NCI-H1417 treated with DMSO at 0.1 percent for 48 hours (cell line): ENCODE measurements at places on chromosomes 6 and 20.

DNA sequence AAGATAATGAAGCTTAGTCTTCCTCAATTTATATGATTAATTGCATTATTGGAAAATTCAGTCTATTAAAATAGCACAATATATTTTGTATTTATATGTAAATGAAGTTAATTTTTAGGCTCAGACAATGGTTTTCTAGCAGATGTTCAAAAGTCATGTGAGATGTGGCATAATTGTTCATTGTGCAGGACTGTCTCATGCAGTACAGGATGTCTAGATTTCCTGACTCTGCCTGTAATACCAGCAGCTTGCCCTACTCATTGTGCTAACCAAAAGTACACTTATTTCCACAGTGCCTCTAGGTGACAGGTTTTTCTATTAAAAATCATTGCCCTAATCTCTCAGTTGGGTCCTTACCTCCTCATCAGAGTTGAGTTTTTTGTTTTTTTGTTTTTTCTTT, 12.4 kb downstream of the RALGAPB start:
- DNase-seq = no peak

- DNase-seq = no peak
Observed at GRCh38 chr6:127918506-127919427, 17.9 kb upstream of the THEMIS start.

DNA sequence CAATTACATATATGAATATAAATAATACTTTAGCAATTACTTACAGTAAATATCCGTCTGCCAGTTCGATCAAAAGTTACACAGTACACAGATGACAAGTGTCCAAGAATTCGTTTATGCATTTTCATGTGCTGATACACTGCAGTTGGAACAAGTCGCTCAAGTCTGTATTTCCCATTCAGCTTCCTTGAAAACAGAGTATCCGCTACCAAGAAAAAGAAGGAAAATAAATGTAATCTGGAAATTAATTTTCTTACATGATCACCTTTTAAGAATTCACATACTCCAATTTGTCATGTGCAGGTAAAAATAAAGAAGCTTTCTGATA, 35.3 kb downstream of the PHIP start:
- no peak for DNase-seq

- DNase-seq = no peak
Observed at GRCh38 chr20:3924304-3925112, 35.3 kb downstream of the PANK2 start.

DNA sequence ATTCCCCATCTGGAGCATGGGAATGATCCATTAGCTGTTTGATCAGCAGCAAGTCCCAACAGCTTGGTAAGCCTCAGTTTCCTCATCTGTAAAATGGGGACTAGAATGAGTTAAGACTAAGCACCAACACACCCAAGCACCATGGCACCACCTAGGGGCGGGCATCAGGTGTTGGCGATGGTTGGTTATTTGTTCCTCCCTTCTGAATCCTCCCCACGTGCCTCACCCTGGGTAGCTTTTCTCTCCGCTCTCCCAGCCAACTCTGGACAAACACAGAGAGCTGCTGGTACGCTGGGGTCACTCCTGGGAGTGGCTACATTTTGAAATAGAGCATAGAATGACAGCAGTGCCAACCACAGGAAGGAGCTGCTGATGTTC, 13.3 kb upstream of the ITPR3 start:
- no peak for DNase-seq

- no peak for DNase-seq
Observed at GRCh38 chr20:35339007-35339406, 46.8 kb upstream of the FAM83C start.

GRCh38 chr20:4252005-4252404, 236.6 kb upstream of the RNF24 start:
- no peak for DNase-seq

DNA sequence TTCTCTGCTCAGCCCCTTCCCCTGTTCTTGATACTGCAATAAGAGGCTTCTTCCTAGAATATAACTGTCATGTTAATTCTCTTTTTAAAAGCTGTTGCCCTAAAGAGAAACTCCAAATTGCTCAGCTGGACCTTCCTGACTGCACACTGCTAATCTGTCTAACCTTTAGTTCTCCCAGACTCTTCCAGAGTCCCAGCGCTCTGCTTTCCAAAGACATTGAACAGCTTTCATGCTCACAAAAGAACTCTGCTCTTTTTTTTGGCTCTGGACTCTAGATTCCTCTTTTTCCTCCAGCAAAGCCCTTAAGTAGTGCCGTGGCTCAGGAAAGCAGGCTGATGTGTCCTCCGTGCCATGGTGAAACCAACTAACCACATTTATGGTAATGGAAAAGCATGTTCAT, 356.6 kb upstream of the RSPO3 start:
- no peak for DNase-seq

- DNase-seq = no peak
Observed at GRCh38 chr6:160428069-160428430, 79.9 kb downstream of the SLC22A3 start.

DNA sequence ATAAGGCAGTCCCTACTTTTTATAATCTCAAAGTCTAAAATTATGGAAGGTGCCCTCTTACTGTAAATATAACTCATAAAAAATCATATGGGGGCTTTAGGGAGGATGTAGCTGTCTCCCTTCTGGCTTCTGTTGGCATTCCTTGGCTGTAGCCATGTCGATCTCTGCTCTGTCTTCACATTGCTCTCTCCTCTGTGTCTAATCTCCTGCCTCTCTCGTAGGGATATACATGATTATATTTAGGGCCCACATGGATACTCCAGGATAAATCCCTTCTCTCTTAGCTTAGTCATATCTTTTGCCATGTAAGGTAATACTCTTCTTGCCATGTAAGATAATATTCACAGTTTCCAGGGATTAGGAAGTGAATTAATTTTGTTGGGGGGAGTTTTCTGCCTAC, 28.6 kb downstream of the CDS2 start:
- no peak for DNase-seq

DNA sequence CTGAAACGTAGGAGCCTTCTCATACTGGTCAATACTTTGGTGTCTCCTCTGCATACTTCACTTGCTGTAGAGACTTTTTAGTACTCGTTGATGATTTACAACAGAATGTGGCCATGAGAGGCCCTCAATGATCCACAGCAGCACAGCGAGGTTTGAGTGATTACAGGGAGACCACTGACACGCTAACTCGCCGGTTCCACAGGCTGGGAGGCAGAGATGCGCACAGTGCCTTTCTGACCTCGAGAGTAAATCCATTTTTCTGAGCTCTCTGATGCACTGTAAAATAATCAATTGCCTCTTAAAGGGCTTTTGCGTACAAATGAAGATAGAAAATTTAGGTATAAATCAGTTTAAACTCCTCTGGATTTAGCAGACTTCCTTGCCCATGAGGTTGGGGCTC, 56.2 kb upstream of the TBC1D7 start:
- no peak for DNase-seq

DNA sequence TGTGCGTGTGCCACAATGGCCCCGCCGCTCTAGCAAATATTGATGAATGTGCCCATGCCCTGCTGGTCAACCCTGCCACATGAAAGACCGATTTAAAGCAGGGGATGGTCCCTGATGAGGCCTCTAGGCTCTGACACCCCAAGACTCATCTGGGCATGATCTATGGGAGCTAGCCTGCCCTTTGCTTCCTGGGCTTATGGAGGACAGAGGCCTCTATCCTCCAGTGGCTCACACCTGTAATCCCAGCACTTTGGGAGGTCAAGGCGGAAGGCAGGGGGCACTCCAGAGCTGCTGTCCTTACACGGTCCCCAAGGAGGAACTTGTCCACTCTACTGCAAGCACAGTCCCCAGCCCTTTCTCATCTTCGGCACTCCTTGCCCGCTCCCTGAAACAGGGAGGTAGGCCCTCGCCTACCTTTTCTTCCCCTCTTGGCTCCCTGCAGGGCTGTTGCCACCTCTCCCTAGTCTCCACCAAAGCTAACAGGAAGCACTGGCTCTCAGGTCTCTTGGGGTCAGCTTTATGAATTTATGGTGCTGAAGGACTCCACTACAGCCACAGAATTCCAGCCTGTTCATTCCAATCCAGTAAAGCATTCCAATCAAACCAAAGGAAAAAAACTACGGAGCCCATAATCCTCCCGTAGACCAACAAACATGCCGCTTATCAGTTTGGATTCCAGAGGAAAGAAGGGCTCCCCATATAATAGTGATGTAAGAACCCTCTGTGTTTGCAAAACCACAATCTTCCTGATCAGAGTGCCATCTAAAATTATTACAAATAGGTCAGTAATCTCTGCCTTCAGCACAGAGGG, 48.7 kb upstream of the FOXQ1 start:
- DNase-seq = no peak

DNA sequence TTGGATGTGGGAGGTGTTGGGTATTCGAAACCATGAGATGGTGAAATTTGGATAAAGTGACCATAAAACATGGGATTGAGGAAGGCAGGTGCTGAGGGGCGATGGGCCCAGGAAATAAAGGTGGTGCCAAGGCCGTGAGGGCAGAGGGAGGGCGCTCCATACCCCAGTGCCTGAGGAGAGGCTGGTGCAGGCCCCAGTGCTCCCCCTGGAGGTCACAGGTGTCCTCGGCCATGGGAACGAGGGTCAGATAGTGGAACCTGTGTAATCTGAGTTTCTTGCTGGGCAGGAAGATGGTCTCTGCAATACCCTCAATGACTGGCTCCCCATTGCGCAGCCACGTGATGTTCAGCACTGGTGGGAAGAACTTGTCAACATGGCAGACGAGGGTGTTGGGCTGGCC, 16.2 kb downstream of the HLA-DPB1 start:
- DNase-seq = no peak

DNA sequence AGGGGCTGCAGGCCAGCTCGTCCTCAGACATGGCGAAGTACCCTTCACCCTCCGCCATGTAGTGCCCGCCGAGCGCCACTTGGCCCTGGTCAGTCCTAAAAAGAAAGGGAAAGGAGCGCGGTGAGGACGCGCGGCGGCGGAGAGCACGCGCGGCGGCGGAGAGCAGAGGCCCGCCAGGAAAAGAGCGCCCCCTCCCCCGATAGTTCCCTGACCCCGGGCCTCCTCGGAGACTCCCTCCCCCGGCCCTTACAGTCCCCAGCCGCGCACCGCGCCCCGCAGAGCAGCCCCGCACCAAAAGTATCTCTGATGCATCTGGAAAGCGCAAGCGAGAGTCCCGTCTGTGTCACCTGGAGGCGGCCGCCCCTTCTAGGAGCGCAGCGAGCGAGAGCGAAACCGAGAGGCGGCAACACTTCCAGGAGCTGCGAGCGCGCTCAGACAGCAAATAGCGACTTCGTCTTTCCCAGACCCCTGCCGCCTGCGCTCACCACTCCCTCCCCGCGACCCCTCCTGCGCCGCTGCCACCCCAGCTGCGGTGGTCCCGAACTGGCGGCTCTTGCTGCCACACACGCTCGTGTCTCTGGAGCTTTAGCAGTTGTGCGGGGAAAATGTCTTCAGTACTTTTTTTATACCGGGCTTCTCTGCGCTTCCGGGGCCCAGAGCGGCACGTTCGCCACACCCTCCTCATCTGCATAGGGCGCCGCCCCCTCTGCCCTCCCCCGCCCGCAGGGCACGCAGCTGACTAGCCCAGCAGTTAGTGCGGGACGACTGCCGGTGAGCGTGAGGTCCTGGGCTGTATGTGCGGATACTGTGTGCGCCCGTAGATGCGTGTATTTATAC, at the start of gene TENT5A:
TENT5A (minus strand) TSS at position 598 of the 837 bp plus-strand sequence; CDS start at position 58, 540 bp downstream.
- peak; percentile 58 for DNase-seq

GRCh38 chr20:39702701-39703349, 740.7 kb downstream of the DHX35 start:
- no peak for DNase-seq
